Dermis microvascular lymphatic vessel endothelial cell (primary cell): ENCODE measurements at places on chromosomes 3 and 15. TPM values are rescaled to one million over a fixed set of nuclear protein-coding genes. Genes with fewer than 3 reads are reported as not detected.
A peak's percentile ranks its signal among the peaks of the same experiment; 100 is the strongest.

The PLSCR5 gene
- total RNA-seq, result not detected in 2 replicates

DNA sequence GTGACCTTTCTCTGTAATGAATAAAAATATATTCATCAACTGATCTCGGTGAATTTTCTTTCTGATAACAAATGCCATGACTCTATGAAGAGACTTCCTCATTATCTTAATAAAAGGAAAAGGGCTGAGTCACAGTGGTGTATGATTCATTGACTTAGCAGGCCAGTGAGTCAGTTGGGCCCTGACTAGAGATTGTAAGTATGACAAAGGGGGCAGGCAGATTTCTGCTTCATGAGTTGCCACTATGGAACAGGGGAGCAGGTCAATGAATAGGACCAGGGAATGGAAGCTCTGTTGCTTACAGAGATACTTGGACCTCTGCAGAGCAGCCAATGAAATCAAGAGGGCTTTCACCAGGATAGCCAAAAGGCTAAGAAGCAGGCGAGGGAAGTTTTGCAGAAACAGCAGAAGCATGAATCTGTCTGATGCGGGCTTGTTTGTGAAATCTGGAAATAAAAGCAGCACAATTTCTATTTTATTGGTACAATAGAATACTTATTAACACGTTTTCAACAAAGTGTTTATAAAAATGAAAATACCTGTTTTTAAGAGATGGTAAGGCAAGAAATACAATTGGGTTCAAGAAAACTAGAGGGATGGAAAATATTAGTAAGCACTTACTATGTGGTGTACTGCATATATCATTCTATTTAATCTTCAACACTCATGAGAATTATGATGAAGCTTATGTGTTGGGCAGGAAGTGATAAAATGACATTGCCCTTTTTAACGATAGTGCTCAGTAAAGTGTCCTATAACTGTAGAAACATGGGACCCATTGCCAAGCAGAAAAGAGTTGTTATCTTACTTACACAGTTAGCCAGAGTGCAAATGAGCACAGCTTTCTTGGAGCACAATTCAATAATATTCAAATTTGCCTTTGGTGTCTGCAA is 169.8 kb upstream of the MYRIP start:
- DNase-seq, result peak; percentile 80

GRCh38 chr3:132245552-132246142 is 71.6 kb upstream of the ACP3 start:
- DNase-seq, result no peak

GRCh38 chr3:61701011-61701410 is 139.6 kb downstream of the PTPRG start:
- DNase-seq, result no peak

GRCh38 chr3:169323578-169324451 is 339.7 kb downstream of the MECOM start:
- DNase-seq, result peak; percentile 58

GRCh38 chr3:135199137-135199536 is 404.1 kb downstream of the EPHB1 start:
- DNase-seq, result no peak

DNA sequence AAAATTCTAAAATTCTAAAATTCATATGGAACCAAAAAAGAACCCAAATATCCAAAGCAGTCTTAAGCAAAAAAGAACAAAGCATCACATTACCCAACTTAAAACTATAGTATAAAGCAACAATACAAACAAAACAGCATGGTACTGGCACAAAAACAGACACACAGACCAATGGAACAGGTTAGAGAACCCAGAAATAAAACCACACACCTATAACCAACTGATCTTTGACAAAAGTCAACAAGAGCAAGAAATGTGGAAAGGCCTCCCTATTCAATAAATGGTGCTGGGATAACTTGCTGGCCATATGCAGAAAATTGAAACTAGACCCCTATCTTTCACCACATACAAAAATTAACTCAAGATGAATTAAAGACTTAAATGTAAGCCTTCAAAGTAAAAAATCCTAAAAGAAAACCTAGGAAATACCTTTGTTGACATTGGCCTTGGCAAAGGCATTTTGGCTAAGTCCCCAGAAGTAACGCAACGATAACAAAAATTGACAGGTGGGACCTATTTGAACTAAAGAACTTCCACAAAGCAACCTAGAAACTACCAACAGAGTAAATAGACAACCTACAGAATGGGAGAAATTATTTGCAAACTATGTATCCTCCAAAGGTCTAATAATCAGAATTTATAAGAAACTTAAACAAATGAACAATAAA is 56.9 kb downstream of the TTBK2 start:
- DNase-seq, result peak; percentile 33
